ENCODE measurements at places on chromosomes 11 and 22. TPM values are rescaled to one million over a fixed set of nuclear protein-coding genes. Genes with fewer than 3 reads are reported as not detected.

The SPON1 gene
- total RNA-seq: 87.4 TPM

The IGHMBP2 gene
- total RNA-seq: 12.7 TPM

The RIMBP3C gene
- 0.30 TPM for total RNA-seq

The PGA5 gene
- total RNA-seq: 0.50 TPM

The PKDREJ gene
- total RNA-seq: 0.20 TPM

The RAB36 gene
- 5.4 TPM for total RNA-seq

The CDKN1C gene
- total RNA-seq: 107 TPM

The OTOG gene
- under 0.01 TPM for total RNA-seq

The TEX12 gene
- 0.17 TPM for total RNA-seq

The IFITM5 gene
- total RNA-seq: not detected

The THRSP gene
- 0.20 TPM for total RNA-seq

The INS gene
- total RNA-seq: not detected

- DNase-seq: no peak
Measured at GRCh38 chr11:34641456-34641855, 20.6 kb downstream of the EHF start.

GRCh38 chr11:34359548-34359891, 1.7 kb upstream of the ABTB2 start:
- DNase-seq: no peak

DNA sequence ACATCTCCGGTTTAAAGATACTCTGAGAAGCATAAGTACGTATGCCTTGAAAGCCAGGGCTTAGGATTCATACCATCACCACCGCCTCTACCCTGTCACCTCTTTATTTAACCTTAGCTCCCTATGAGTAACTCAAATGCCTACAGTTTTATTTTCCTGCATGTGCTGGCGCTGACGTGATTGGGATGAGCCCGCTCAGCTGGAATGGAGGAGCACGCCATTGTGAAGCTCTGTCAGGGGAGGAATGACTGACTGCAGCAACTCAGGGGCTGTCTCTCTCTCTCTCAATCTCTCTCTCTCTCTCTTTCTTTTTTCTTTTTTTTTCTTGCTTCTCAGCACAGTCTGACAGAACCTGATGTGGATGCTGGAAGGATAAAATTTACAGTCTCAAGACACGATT, 12.4 kb downstream of the CAVIN3 start:
- DNase-seq: no peak

GRCh38 chr11:119373921-119374631, 7.4 kb downstream of the USP2 start:
- DNase-seq: peak; percentile 65

- no peak for DNase-seq
Measured at GRCh38 chr11:12017865-12018453, 9.5 kb upstream of the DKK3 start.

GRCh38 chr22:42418811-42419242, 13.4 kb downstream of the NFAM1 start:
- DNase-seq: no peak

- no peak for DNase-seq
Measured at GRCh38 chr11:70073871-70074371, 4.2 kb upstream of the ANO1 start.

- DNase-seq: no peak
Measured at GRCh38 chr11:91972665-91973266, 251.9 kb upstream of the FAT3 start.

GRCh38 chr22:31092161-31092560, 11.0 kb downstream of the SMTN start:
- peak; percentile 0 for DNase-seq

DNA sequence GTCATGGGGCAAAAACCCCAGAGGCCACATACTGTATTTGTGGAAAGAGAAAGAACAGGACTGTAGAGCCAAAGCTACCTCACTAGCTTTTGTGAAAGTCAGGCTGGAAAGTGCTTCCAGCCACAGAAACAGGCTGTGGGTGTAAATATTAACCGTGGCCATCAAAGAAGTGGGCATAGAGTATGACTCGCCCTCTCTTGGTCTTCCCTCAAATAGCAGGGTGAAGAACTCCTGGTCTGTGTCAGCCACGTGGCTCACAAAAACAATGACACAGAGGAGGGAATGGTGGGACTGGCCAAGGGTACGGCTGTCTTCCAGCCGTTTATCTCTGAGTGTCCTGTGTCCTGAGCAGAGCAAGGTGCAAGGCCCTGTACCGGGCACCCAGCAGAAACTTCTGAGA, 37.6 kb upstream of the UBASH3B start:
- no peak for DNase-seq

DNA sequence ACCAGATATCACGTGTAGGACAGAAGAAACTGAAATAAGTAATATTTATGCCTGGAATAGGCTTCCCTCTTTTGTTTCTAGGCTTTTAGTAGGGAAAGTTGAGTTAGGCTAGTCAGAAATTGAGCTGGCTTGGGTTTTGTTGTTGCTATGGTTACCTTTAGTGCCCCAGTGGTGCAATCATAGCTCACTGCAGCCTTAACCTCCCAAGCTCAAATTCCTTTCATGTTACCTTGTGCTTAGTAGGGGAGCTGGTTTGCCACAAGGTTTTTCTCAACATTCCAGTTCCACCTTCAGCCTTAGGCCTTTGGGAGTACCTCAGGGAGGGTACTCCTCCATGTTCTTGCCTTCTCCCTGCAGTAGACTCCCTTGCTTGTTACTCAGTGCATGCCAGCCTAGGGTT, 69.1 kb upstream of the SUSD2 start:
- no peak for DNase-seq

- no peak for DNase-seq
Measured at GRCh38 chr11:86314636-86315035, 12.6 kb downstream of the HIKESHI start.

DNA sequence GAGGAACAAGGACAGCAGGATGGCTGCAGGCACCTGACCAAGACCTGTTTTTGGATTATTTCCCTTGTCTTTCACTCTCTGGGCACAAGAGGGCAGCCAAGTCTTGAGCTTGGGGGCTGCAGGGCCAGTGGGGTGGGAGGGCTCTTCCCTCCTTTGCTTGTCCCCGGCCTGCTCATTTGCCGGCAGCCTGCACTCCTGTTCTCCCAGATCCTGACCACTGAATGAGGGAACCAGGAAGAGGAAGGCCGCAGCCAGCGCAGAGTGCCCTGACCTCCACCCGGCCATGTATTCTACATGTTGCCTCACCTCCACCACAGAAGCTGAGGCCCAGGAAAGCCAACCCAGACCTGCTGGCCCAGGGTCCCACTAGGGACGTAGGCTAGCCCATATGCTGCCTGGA, 15.5 kb upstream of the NNMT start:
- peak; percentile 54 for DNase-seq

DNA sequence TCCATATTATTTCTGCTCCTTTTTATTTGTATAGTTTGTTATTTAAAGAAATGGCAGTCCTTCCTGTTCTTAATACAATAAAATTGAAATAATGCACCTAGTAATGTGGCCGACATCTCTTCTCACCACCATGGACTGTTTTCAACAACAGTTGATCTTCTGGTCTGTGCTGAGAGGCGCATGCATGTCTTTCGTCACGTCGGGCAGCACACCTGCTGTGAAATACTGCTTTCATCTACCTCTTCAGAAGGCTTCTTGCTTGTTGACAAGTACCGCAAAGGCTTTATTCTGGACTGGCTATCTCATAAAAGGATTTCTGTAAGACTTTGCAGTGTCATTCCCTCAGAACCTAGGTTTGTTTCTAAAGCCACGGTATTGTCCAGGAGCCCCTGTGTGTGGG, 13.9 kb upstream of the MYO18B start:
- no peak for DNase-seq

- DNase-seq: no peak
Measured at GRCh38 chr22:36292823-36293530, 40.0 kb downstream of the APOL1 start.

GRCh38 chr11:129528296-129528695, 152.6 kb downstream of the BARX2 start:
- DNase-seq: no peak

DNA sequence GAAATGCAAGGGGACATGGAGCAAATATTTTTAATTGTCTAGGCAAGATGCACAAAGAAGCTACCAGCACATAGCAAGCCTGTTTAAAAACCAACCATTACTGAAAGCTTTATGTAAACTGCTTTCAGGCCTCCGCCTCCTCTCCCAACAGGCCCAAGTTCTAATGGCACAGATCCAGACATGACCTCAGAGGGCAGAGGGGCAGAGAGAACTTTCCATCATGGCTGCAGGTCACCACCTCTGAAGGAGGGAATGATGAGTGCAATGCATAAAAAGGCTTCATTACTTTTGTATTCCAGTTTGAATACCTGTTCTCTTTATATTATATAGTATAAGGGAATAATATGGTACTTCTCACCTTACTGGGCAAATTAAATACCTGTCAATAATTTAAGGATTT, 15.2 kb downstream of the DDX17 start:
- DNase-seq: no peak

- DNase-seq: no peak
Measured at GRCh38 chr11:66745356-66746235, 16.6 kb upstream of the SPTBN2 start.

- no peak for DNase-seq
Measured at GRCh38 chr11:58924230-58924629, 15.1 kb upstream of the GLYATL1 start.

- no peak for DNase-seq
Measured at GRCh38 chr22:23130697-23131096, 11.1 kb downstream of the RSPH14 start.

Measured in spinal cord (tissue), 10 donors.